ENCODE measurements at places on chromosomes 11 and 22.

DNA sequence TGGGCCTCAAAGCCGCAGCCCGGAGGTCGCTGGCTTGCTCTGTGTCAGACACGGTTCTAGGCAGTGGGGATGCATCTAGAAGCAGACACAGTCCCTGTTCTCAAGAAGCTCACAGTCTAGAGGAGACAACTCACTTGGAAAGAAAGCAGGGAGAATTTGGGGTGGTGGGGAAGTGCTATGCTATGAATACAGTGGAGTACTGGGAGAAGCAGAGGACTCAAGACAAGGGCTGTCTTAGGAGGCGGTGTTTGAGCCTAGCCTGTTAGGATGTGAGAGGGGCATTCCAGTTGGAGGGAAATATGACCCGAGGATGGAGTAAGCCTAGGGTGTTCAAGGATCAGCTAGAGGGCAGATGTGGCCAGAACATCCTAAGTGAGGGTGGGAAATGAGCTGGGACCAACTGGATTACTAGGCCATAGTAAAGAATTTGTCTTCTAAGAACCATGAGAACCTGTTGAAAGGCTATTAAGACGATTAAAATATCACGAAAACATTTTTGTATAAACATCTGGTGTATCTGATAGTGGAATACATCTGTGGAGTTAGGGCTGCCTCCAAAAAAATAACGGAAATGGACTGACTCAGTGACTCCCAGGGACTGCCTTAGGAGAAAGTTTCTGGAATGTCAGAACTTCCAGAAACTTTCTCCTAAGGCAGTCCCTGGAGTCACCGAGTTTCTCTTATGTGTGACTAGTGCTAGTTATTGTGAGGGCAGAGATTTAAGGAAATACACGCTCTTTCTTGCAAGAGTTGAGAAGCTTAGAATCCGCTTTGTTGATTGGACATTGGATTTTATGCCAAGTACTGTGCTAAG lies 1.1 kb upstream of the PITPNB start:
- DNase-seq = peak; percentile 60

DNA sequence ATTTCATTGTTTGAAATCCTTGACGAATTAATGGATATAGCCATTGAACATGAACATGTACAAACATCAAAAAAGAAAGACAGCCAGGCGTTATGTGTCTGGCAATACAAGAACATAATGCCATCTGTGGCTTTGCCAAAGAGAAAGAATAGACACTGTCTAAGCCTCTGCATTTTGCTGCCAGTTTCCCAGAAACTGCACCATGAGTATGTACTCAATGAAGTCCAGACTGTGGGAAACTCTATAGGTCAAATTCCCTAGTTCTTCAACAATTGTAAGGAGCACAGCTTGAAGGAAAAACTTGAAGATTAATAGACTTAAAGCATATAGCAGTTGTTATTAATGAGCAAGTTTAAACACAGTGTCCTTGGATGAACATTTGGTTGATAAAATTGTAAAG lies 71.3 kb downstream of the BBOX1 start:
- DNase-seq = no peak

DNA sequence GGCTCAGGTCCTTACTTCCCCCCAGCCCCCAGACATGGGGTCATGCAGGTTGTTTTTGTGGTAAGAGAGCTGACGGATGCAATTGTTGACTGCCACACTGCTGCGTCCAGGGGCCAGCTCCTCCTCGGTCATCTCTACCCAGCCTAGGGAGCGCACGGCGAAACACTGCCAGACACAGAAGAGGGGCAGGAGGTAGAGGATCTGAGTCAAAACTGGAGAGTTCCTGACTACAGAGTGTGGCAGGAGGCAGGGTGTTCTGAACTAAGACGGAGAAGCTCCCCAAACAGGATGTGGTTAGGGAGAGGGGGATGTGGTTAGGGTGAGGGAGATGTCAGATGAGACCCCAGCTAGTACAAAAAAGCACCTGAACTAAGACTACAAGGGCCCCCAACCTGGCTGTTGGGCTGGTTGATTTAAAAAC lies 12.3 kb downstream of the SMPD1 start:
- DNase-seq = no peak

GRCh38 chr22:22181341-22181850 lies 63.2 kb upstream of the VPREB1 start:
- no peak for DNase-seq

- DNase-seq = no peak
Observed at GRCh38 chr11:36371590-36371989, 75.5 kb downstream of the PRR5L start.

GRCh38 chr11:86740628-86741483 lies 59.5 kb upstream of the PRSS23 start:
- peak; percentile 74 for DNase-seq

- DNase-seq = no peak
Observed at GRCh38 chr22:44464000-44464399, 34.0 kb downstream of the RTL6 start.

- no peak for DNase-seq
Observed at GRCh38 chr11:7691759-7692350, 14.4 kb downstream of the OVCH2 start.

DNA sequence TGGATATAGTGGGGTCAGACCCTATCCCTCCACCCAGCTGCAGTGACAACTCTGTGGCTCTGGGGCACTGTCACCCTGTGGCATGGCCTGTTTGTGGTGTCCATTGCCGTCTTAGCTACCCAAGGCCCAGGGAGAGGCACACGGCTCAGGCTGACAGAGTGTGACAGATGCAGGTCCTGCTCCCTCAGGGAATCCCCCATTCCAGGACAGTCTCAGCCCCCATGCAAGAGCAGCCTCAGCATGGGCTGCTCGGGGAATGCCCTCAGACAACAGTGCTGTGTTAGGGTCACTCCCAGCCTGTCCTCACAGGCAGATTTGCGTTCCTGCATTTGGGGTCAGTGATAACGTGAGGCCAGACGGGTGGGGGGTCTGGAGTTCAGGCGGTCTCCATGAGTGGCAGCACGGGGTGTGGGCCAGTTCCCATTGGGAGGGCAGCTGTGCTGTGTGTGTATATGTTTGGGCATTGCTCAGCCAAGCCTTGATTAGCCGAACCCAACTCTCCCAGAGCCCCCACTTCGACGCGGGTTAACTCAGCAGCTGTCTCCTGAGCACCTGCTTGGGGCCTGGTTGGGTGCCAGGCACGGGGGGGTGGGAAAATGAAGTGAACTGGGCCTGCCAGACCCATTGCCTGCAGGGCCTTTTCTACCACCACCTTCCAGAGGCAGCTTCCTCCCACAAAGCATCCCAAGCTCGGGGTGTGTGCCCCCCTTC lies 5.3 kb upstream of the KCNQ1OT1 start:
- no peak for DNase-seq

DNA sequence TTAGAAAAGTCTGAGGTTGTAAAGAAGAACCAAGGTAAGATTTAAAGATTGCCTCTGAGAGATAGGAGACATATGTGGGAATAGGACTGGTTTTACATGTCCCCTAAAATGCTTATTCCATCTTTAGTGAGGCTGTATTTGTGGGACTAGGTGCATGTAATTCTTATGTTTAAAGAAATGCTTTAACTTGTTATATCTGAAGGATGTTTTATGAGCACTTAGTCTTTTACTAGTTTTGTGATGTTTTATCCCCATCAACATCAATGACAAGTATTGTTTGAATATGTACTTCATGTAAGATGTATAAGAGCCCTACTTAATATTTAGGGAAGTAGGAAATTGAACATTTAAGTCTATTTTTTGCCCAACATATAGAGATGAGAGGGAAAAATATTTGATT lies 24.7 kb downstream of the GRAMD1B start:
- DNase-seq = no peak

- no peak for DNase-seq
Observed at GRCh38 chr11:76104285-76104684, 102.0 kb downstream of the WNT11 start.

DNA sequence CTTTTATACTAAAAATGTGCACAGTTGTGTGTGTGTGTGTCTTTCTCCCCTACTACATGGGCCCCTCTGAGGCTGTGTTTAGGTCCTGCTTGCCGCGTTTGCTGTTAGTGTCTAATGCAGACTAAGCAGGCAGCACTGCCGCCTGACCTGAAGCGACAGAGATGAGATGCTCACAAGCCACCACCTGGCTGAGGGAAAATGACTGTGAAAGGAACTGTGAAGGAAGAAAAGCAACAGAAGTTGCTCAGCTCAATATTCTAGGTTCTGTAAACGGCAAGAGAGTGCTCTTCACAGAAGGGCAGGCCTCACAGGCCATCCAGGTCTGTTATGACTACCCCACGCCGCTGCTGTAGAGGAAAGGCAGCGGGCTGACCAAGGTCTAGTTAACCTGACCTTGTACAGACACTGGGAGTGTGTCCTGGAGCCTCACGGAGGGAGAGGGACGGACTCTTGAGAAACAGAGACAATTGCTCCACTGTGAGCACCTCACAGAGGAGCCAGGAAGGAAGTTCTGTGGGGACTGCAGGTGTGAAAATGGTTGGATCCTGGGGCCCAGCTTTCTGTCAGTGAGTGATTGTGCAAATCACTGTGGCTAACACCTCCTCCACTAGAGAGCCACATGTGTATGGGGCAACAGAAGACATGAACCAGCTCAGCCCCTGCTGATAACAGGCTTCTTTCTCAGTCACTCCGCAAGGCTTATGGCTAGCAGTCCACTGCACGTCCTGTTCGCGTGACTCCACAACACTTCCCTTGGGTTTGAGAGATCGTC lies 31.3 kb upstream of the YPEL1 start:
- DNase-seq = no peak

DNA sequence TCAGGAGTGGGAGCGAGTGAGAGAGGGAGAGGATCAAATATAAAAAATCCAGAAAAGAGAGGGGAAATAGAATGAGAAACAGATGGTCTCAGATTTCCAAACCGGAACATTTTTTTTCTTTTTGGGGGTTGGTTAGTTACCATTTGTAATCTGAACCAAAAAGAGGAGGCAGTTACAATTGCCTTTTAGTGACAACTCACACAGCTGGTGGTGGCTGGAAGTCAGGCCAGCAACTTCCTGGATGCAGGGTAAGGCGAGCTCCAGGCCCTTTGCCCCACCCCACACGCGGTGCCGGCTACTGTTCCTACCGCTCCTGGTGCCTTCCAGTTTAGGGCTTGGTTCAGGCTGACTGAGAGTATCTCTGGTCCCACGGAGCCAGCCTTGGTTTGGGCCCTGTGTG lies 21.0 kb upstream of the UBASH3B start:
- peak; percentile 80 for DNase-seq

DNA sequence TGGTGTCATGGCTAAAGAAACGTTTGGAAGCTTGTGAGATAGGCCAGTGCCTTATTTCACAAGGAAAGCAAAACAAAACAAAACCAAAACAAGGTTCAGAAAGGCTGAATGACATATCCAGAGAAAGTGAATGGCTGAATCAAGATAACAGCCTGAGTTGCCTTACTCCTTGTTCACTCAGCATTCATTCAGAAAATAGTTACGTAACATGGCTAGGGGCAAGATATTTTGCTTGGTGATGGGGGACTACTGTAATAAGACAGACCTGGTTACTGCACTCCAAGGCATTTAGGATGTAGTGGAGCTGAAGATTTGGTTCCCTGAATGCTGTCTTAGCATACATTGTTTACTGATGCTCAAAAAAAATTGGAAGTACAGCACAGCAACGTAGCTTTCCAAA lies 47.7 kb downstream of the C11orf91 start:
- no peak for DNase-seq

DNA sequence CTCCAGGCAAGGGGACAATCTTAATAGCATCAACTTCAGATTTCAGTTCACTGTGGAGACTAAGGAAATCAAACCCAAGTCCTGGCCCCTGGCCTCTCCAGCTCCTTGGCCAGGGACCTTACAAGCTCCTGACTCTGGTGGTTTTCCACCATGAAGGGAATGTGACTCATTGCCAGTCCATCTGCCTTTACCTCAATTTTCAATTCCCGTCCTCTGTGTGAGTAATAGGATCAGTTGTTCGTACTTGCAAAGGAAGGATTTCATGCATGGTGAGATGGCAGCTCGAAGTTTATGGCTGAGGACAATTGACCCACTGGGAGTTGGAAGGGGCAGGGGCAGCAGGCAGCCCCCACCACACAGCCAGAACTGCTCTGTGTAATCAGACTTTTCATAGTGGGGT lies 42.5 kb downstream of the INSC start:
- no peak for DNase-seq

- DNase-seq = no peak
Observed at GRCh38 chr11:85590848-85591483, 36.2 kb downstream of the DLG2 start.

DNA sequence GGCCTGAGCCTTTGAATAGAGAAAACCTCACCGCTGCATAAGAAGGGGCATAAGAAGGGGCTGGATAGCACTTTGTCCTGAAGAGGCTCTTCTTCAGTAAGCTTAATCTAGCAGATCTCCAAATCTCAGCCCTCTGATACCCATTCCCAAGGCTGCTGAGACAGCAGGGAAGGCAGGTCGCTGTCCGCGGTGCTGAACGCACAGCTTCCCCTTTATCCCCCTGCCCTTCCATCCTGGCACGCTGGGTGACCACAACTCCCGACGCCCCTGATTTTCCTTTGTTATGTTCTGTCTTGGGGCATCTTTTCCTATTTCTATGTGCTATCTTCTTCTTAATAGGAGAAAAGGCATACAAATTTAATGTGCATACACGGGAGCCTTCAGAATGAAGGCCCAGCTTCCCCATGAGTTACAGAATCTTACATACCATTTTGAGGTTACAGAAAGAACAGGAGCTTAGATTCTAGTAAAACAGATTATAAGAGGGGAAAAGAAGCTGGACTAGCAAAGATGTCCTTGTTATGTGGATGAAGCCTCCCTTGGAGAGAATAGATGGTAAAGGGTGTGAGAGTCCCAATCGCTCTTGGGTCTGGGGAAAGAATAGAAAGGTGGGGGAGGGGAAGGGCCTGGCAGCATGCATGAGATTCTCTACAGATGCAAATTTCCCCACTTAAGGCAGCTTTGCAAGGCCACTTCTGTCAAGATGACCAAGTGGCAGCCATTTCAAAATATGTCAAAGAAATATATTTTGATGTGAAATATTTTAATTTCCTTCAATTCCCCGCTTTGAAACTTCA lies 5.7 kb upstream of the SULT4A1 start:
- DNase-seq = peak; percentile 89

- DNase-seq = peak; percentile 29
Observed at GRCh38 chr11:26983645-26984044, 10.3 kb upstream of the FIBIN start.

- no peak for DNase-seq
Observed at GRCh38 chr22:39985383-39986035, 9.2 kb upstream of the FAM83F start.

DNA sequence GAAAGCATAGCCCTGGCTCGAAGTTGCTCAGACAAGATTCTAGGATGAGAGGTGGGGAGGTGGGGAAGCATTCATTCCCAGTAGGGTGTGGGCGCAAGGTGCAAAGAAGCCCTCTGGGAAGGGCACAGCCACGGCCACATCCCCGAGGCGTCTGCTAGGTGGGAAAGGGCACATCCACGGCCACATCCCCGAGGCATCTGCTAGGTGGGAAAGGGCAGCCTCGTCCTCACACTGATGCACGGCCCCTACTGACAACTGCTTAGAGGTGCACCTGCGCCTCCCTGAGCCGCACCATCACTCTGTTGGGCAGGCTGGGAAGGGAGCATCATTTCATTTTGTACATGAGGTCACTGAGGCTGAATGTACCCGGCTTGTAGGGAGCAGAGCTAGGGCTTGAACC lies 94.6 kb upstream of the PITPNB start:
- no peak for DNase-seq

- peak; percentile 36 for DNase-seq
Observed at GRCh38 chr11:115761348-115761747, 257.1 kb upstream of the CADM1 start.

Data from H9 (cell line).